Stimulated activated CD4-positive, alpha-beta T cell treated with anti-CD3 and anti-CD28 coated beads, Interleukin-2, amount 100 ng/mL, for 24 hours (primary cell): ENCODE measurements at places on chromosomes 4 and X.

DNA sequence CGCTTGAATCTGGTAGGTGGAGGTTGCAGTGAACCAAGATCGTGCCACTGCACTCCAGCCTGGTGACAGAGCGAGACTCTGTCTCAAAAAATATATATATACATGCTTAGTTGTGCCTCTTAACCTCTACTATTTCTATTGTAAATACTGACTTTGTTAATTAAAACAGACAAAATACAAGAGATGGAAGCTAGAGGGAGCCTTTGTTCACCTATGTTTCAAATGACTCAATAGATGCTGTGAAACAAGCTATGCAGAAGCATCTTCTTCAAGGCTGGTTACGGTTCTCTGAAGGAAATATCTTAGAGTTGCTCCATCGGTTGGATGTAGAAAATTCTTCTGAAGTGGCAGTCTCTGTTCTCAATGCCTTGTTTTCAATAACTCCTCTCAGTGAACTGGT, 6.2 kb downstream of the NCAPG start:
- no peak for DNase-seq

- DNase-seq = no peak
Measured at GRCh38 chr4:138405466-138405891, 163.3 kb upstream of the SLC7A11 start.

DNA sequence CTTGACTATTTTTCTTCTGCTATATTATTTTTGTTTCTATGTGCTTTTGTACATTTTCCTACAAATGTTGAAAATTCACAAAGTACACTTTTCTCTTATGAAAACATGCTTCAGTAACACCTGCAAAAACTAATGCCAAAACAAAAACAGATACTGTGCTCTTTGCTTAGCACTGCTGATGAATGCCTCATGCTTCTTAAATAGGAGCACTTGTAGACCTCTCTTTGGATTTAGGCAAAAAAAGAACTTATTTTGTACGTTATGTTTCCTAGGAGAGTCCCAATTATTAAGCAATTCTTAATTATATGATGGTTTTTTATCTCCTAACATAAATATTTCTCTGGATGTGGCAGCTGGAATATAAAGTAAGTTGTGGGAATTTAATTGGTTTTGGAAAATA, 285.0 kb upstream of the ARSJ start:
- no peak for DNase-seq

DNA sequence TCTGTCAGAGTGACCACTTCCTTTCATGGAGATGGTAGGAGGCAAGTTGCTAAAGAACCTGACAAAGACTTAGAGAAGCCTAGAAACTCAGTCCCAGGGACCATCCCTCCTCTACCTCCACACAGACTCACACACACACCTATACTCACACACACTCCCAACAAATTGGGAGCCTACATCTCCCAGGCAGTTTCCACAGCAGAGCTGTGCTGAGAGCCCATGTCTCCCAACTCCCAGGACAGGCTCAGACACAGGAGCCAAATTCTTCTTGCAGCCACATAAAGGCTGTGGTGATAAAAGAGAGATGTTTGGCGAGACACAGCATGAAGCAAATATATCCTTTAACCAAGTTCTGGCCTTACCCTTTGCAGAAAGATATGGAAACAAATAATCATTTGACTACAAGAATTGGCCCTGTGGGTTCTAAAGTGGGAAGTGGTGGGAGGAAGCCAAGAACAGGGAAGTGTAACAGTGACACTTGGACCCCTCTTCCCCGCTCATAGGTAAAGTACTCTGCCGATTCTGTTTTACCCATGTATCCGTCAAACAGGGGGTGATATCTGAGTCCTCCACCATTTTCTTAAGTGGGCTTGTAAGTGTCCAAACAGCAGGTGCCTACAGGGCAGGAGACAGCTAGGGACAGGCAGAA, 11.0 kb upstream of the IDS start:
- DNase-seq = no peak

DNA sequence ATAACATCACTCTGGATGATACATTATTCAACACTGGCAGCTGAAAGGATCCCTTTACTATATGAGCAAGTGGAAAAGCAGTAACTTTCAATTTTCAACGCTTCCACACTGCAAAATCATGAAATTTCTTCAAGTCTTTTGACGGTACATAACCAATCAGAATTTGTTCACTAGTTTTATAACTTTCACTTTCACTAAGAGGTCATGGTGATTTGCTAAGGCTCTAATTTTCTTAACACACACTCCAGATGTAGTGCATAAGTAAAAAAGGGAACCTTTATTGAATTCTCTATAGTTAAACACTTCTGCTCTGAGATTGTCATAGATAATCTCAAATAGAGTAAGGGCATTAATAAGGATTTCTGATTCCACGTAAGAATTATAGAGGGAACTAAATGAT, 4.1 kb downstream of the ARMCX2 start:
- DNase-seq = no peak

DNA sequence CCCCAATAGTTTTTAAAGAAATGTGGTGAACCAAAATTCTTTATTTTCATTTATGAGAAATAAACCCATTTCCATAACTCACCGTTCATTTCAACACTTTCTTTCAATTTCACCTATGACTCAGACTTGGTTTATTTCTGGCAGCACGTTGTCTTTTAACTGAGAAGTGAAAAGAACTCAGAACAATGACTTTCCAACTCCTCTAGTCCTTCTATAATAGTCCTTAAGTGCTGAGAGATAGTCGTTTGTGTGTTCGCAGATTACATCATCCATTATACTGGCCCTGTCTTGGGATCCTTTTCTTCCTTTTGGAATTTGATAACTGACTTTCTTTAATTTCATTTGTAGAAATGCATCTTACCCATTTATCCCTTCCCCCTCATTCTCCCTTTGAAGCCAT, 113.6 kb downstream of the GLUD2 start:
- no peak for DNase-seq

DNA sequence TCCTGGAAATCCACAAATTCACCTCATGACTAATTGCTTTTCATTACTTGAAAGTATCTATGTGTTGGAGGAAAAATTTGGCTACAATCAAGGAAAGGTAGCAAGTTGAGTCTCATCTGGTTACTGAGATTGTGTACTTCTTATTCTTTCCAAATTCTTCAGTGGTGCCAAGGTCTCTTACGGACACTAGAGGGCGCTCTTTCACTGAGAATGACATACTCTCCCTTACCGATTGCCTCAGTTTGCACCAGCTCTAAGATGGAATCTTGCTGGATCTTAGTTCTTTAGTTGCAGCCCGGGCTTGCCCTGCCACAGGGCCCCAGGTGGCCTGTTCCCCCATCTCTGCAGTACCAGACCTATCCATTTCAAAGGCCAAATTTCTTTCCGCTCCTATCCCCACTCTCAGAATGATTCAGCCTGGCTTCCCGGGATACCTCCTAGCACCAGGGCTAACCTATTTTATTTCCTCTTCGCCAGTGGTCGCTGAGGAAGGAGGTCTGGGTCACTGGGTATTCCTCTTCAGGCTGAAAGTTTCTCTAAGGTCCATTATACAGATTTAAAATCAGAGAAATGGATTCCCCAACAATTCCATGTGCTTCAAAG, 24.6 kb upstream of the GPR50 start:
- peak; percentile 23 for DNase-seq

DNA sequence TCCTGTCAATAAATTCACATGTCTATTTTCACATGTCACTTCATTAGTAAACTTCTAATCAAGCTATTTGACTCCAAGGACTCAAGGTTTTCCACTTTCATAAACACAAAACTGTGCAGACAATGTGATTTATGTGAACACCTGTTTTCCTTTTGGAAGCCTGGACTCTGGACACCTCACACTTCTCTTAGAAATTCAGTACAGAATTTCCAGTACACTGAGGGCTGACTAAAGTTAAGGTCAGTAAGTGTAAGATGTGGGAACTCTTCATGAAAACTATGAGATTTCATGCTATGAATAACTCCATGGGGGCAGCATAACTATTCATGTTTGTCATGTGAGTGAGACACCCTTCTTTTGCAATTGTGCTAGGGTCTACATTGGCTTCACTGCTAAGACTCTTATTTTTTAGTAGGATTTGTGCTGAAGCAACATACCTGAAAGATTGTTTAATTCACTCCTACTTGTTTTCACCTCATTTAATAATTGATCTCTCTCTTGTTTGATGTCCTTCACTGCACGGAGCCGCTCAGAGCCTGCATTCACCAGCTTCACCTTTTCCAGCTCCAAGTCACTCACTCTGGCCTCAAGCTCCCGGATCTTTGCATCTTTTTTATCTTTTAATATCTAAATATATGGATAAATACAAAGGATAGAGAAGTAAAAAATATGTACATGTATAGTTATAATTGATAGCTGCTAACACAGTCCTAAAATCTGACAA, 55.3 kb downstream of the STBD1 start:
- DNase-seq = no peak
